Stimulated activated CD4-positive, alpha-beta T cell treated with anti-CD3 and anti-CD28 coated beads, Interleukin-12 subunit alpha, Interleukin-12 subunit beta, amount 100 ng/mL, for 24 hours (primary cell): ENCODE measurements at places on chromosomes 3 and 15.

- no peak for DNase-seq
Measured at GRCh38 chr3:62131620-62132019, 241.7 kb downstream of the FEZF2 start.

GRCh38 chr3:101813817-101814440 lies 34.9 kb downstream of the NXPE3 start:
- DNase-seq = no peak

DNA sequence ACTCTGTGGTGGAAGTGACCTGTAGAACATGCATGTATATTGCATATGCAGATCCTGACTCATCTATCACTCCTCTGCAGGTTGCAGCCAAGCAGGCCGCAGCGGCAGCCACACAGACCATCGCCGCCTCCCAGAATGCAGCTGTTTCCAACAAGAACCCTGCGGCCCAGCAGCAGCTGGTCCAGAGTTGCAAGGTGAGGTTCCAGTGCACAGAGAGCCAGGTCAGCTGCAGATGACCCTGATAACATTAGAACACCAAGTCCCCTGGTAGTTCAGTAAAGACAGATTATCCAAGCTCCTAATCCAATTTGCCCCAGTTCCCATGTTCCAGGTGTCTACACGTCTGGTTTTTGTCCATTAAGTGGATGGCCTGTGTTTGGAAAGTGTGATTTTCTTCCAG lies 325.1 kb upstream of the TPM1 start:
- DNase-seq = no peak

DNA sequence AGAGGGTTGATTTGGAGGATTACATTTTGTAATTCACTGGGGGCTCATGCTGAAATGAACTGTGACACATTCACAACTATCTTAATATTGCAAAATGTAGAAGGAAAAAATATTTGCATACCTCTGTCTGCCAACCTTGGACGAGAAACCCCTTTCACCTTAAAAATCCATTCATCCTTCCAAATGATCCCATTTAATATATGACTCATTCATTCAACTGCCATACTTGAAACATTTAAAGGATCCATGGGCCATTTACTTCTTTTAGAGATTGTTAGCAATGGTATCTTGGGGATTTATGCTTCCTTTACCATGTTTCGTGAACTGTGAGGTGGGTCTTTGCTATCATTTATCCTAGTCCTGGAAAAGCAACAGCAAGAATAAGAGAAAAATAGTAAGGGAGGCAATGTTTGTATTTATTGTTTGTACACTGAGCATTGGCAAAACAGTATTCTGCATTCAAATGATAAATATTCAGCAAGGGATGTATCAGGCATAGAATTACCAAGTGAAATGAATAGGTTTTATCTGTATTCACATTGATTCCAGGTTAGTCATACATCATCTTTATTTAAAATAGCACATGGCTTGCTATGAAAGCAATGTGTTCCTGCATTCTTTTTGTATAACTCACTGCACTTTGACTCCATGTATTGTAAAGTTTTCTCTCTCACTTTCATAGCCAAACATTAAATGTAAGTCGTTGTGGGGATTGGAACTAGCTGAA lies 378.1 kb downstream of the NSUN3 start:
- DNase-seq = no peak
